ENCODE measurements at places on chromosomes 2 and 18. TPM values are rescaled to one million over a fixed set of nuclear protein-coding genes. Genes with fewer than 3 reads are reported as not detected.

The ITSN2 gene
- 40.4 TPM for total RNA-seq

The RIT2 gene
- total RNA-seq = not detected

The ERCC3 gene
- total RNA-seq = 15.8 TPM

The GALNT5 gene
- total RNA-seq = 0.67 TPM

The AQP12B gene
- total RNA-seq = not detected

The GKN2 gene
- total RNA-seq = not detected

The MARS2 gene
- total RNA-seq = 4.4 TPM

The STON1 gene
- total RNA-seq = 6.4 TPM

The KYNU gene
- 0.52 TPM for total RNA-seq

The C2orf66 gene
- not detected for total RNA-seq

The SCN3A gene
- total RNA-seq = 2.6 TPM

The UGT1A10 gene
- total RNA-seq = not detected

The CGREF1 gene
- total RNA-seq = 4.5 TPM

The SLC38A11 gene
- 0.74 TPM for total RNA-seq

The GALNT14 gene
- total RNA-seq = 1.0 TPM

The CIB4 gene
- not detected for total RNA-seq

The TSPYL6 gene
- not detected for total RNA-seq
